Kasumi-1 (cell line): ENCODE measurements at places on chromosomes 1 and 21.

GRCh38 chr1:177710696-177711620, 258.9 kb downstream of the SEC16B start:
- DNase-seq = no peak

DNA sequence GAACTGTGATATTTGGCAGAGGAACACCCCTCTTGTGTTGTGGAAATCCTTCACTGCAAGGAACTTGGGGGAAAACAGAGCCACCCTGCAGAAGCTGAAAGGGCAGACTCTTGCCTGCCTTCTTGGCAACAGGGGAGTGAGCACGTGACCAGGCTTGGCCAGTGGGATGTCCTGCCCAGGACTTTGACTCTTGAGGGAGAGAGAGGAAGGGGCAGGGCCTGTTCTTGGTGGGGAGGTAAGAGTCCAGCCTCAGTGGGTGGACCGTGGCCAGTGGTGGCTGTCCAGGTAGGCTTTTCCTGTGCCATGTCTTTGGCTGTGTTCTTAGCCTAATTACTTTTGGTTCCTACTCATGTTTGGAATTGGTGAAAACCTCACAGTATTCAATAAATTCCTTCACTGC, 8.6 kb upstream of the AK2 start:
- no peak for DNase-seq

GRCh38 chr1:226723657-226724532, 15.2 kb downstream of the ITPKB start:
- DNase-seq = peak; percentile 18

DNA sequence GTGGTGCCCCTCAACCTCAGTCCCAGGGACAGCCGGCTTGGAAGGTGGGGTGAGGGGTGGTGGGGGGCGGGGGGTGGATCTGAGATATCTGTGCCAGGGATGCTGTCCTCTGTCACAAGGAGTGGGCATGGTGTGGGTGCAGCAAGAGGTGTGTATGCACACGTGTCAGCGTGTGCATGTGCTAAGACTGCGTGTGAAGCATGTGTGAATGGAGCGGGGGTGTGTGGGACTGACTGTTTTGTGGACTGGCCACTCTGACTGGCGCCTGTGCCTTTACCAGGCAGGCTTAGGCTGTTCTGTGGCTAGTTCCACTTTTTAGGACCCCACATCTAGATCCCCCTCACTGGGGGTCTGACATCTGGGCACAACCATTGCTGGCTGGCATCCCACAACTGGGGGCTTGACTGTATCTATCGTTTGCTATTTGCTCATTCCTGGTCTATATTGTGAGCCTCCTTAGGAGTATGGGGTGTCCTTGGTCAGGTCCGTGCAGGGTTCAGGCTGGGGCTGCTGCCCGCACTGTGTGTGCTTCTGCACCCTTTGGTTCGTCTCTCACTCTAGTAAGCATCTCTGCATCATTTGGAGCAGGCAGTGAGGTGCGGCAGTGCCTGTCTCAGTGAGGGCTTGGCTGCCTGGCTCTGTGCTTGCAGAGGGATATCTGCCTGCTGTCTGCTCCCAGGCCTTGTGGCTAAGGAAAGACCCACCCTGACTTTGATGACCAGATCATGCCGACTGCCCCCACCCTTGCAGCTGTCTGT, 1.9 kb downstream of the AMPD2 start:
- DNase-seq = no peak

GRCh38 chr1:156841295-156841855, 17.5 kb downstream of the INSRR start:
- DNase-seq = no peak

GRCh38 chr1:183461350-183461749, 10.9 kb upstream of the SMG7 start:
- DNase-seq = peak; percentile 51

GRCh38 chr21:44005593-44005992, 6.5 kb upstream of the TRAPPC10 start:
- no peak for DNase-seq

DNA sequence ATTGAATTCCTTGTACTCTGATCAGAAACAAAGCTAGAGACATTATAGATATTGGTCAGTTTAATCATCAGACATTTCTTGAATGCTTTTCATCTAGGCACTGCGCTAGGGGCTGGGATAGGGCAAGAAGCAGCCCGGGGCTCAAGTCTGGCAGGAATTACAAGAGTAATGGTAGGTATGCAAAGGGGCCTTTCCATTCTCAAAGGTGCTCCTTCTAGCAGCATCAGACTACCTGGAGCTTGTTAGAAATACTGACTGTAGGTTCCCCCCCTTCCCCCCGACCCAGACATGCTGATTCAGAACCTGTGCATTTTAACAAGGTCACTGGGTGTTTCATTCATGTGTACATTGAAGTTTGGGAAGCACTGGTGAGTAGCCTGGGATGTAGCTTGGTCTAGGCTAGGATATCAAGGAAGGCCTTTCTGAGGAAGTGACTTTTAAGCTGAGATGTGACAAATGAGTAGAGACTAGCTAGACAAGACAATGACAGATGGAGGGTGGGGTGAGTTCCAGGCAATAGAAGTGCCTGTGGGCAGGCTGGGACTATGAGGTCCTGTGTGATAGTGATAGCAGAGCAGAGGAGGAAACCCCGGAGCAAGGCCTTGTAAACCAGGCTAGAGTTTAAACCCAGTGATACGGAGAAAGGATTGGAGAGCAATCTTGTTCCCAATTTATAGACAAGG, 26.3 kb downstream of the NFASC start:
- DNase-seq = no peak

DNA sequence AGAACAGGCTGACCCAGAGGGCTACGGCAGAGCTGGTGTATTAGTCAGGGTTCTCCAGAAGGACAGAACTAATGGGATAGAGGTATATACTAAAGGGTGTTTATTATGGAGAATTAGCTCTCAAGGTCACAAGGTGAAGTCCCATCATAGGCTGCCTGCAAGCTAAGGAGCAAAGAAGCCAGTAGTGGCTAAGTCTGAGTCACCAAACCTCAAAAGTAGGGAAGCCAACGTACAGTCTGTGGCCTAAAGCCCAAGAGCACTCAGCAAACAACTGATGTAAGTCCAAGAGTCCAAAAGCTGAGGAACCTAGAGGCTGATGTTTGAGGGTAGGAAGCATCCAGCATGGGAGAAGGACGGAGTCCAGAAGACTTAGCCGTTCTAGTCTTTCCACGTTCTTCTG, 179.2 kb downstream of the BACH1 start:
- no peak for DNase-seq

DNA sequence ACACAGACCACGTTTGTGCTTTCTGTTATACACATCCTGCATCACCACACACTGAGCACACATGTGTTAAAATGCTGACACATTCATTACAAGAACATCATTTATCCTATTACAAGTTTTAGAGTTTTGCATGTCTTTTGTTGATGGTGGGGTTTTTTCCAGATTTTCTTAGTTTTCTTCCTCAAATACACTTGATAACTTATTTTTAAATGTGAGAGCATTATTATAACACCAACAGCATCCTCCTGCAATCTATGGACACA, 67.3 kb downstream of the TGFBR3 start:
- DNase-seq = no peak

GRCh38 chr1:64042331-64043100, 160.9 kb upstream of the UBE2U start:
- no peak for DNase-seq

DNA sequence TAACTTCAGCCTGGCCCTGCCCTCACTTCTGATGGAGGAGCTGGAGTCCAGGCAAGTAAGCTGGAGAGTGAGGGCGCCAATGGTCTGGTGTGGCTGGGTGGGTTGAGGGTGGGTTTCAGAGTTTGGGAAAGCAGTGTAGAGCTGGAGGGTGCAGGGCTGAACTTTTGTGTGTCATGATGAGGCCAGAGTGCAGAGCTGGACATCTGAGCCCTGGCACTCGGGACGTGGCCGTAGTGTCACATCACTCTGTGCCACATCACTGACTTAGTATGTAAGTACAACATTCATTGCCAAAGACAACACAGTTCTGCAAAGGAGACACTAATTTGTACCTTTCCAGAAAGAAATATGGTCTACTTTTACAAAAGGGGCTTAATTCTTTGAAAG, 15.8 kb downstream of the SPATA46 start:
- no peak for DNase-seq

DNA sequence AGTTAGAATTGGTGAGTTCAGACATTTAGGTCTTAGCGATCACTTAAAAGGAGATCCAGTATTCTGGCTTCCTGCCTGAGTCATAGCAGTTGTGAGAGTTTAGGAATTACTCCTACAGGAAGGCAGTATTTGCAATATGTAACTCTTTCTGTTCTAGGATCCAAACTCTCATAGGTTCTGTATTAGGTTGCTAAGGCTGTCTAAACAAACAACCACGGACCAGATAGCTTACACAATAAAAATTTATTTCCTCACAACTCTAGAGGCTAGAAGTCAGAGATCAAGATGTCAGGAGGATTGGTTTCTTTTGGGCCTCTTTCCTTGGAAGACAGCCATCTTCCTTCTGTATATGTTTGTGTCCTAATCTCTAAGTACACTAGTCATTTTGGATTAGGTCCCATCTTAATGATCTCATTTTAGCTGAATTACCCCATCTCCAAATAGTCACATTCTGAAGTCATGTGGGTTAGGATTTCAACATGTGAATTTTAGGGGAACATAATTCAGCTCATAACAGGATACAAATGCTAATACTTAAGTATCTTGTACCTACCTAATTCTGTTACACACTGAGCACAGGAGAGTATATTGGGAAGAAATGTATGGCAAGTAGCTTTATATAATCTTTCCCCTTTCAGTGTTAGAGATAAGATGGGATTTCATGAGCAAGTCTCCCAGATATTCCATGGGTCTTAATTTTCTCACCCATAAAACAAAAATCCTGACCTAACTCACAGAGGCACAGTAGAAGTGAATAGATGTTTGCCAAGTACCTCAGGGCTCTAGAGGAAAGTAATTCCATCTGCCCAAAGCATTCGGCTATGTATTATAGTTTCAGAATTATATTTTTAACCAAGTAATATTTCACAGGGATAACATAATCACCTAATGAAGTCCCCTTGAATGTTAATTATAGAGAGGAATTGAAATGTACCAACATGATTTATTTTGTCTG, 144.4 kb downstream of the PTBP2 start:
- DNase-seq = no peak

- DNase-seq = no peak
These were observed 352.9 kb downstream of the LTN1 start for GRCh38 chr21:28639737-28640136.

GRCh38 chr1:13662493-13662892, 37.5 kb upstream of the PRDM2 start:
- DNase-seq = no peak

DNA sequence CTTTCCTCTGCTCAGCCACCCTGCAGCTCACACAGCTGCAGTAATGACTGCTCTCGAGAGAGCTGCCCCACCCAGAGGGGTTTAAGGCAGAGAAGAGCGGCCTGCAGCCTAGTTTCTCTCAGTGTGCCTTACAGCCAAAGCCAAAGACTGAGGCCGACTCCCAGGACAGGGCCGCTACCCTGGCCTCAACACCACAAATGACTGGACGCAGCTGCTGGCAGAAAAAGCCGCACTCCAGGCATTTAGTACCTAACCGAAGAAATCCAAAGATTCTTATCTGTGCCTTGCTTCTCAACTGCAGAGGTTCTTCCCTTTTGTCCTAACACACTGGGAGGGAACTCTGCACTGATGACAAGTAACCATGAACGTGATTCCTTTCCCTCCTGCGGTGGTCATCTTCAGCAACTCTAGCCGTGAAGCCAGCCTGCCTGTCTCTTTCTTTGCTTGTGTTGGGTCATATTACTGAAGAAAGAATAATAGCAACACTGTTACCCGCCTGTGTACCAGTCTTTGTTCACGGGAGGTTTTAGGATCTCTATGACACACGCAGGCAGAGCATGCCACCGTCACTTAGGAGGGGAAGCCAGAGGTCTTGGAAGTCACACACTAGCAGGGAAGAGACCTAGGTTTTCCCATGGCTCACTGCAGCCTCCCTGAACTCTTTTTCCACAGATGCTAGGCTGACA, 202.7 kb downstream of the RHOU start:
- no peak for DNase-seq

GRCh38 chr1:157993147-157993917, at the start of gene KIRREL1:
TSS of gene KIRREL1 (plus strand) at chr1:157993645. CDS start at chr1:157993677, 32 bp downstream.
- no peak for DNase-seq

DNA sequence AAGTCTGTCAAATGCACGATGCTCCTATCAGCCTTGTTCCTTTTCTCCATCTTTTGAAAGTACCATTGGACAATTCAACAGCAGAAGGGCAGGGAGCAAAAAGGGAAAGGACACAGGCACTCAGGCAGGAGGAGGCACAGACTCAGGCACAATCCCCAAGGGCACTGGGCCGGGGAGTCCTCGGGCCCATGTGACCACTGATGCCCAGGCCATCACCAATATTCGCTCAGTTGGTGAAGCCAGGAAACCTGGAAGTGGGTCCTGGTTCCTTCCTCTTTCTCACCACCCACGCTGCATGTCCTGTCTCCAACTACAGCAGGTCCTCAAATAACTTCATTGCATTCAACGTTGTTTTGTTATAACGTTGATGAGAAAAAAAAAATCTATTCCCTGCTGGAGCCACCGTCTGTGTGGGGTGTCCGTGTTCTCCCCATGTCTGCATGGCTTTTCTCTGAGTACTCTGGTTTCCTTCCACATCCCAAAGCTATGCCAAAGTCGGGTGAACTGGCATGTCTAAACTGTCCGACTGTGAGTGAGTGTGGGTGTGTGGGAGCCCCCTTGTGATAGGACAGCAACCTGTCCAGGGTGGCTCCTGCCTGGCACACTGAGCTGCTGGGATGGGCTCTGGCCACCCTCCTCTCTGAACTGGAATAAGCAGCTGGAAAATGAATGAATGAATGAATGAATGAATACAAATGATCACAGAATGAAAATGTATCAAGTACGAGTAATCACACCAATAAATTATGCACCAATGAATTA, 12.5 kb downstream of the NID1 start:
- peak; percentile 42 for DNase-seq

- no peak for DNase-seq
These were observed 203.6 kb downstream of the PCP4 start for GRCh38 chr21:40070871-40071270.

DNA sequence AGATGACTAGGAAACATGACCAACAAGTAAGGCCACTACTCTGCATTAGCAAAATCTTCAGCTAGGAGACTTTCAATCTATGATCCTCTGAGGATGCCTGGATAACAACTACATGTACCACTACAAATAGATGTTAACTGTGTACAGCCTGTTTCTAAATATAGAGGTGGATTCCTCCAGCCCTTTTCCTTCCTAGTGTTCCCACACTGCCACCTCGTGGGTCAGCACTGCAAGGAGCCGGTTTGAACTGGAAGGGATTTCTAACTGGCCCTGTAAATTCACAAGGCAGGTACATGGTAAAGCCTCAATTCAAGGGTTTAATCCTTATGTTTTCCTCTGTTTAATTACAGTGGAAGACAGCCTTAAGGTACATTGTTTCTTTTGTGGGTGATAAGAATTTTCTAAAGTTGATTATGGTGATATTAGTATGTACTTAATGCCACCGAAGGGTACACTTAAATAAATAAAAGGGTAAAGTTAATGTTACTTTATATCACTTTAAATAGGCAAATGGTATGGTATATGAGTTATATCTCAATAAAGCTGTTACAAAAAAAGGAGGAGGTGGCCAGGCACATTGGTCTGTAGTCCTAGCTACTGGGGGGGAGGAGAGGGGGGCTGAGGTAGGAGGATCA, 14.4 kb downstream of the SMYD3 start:
- peak; percentile 73 for DNase-seq

- DNase-seq = no peak
These were observed 213.1 kb downstream of the HHAT start for GRCh38 chr1:210541680-210542358.
